ENCODE measurements at places on chromosomes 4 and X.
A peak's percentile ranks its signal among the peaks of the same experiment; 100 is the strongest.

- no peak for DNase-seq
These were observed 22.1 kb downstream of the UVSSA start for GRCh38 chr4:1369091-1369450.

DNA sequence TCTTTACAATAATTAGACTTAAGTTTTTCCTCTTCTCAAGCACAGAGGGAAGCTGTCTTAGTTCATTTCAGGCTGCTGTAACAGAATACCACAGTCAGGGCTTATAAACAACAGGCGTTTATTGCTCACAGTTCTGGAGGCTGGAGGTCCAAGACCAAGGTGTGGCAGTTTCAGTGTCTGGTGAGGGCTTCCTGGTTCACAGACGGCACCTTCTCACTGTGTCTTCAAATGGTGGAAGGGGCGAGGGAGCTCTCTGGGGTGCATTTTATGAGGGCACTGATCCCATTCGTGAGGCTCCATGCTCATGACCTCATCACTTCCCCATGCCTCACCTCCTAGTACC, 115.7 kb upstream of the MXRA5 start:
- no peak for DNase-seq

DNA sequence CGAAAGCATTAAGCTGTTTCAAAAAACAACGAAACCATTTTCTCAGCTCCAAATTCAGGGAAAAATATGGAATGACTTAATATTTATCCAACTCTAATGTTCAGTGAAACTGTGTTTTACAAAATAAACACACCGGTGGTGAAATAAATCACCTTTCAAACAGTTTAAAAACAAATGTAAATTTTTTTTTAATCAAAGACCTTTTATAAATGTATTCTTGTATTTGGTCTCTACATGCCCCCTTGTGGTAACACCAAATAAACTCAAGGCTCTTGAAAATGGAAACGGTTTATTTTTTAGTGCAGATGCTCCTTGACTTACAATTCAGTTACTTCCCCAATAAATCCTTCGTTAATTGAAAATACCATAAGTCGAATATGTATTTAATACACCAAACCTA, 45.8 kb upstream of the ITM2A start:
- no peak for DNase-seq

DNA sequence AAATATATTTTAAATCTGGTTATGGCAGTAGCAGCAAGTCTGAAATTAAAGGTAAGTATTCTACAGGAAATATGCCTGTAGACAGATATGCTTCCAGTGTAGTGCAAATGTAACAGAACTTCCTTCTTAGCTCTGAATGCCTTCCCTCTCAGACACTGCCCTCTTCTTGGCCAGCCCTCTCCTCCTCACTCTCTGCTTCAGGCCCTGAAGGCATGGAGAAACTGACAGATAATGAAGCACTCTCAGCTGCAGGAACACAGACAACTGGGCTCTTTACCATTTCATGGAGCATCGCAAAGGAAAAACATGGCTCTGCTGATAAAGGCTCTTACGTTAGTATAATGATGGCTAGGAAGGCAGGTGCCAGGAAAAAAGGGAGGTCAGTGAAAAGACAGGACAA, 431.5 kb upstream of the RASGEF1B start:
- no peak for DNase-seq

DNA sequence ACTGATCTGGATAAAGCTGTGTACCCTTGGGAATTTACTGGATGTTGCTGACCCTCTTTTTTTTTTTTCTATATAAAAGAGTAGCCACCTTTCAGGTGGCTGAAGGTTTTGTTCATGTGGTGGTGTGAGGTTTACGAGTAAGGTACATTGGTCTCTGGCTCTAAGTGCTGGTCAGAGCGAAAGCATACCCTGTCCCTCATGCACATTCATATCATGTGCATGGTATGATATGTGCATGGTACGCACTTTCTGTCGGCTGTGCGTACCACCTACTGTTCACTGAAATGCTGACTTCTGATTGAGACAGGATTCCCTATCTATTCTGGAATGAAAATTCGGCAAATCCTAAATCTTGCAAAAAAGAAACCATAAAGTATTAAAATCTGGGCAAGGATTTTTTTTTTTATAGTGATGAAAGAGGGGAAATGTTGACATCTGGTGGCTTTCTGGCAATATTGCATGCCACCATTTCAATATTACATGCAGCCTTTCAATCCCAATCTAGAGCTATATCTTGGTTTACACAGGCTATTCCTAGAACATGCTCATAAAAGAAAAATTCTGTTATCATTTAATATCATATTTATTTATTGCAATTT, 32.8 kb downstream of the FAM149A start:
- DNase-seq: peak; percentile 43

DNA sequence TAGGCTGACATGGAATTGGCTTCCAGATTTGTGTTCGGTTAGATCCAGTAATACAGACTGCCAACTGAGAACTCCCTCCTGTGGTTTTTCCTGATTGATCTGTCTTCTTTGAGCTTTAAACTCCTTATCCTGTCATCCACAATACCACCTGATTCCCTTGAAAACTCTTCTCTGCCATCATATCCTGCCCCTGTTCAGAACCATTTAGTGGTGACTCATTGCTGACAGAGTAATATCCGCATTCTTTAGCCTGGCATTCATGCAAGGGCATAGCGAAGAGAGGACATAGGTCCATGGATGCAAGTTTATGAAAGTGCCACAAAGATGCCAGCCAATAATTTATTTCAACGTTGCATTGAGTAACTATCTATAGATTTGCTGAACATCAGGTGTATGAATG, 76.6 kb downstream of the ITIH6 start:
- no peak for DNase-seq

DNA sequence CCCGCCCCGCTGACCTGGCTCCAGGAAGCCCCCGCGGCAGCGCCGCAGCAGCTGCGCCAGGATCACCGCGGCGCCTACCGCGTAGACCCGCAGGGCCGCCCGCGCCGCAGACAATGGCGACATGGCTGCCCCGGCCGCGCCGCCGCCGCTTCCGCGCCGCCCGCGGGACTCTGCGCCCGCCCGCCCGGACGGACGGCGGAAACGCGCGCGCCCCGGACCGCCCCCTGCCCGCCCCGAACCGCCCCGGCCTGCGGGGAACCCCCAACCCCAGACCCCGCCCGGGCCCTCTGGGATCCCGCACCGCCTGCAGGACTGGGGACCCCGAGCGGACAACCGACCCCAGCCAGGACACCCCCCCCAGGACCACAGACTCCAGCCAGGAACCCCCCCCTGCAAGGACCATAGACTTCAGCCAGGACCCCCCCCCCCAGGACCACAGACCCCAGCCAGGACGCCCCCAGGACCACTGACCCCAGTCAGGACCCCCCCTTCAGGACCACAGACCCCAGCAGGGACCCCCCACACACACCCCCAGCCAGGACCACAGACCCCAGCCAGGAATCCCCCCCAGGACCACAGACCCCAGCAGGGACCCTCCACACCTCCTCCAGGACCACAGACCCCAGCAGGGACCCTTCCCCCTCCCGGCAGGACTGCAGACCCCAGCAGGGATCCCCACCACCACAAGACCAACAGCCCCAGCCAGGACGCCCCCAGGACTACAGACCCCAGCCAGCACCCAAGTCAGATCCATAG, at the start of the genes DHRSX and ZBED1:
Gene DHRSX, minus strand, starts transcription at position 174 of the 756 bp plus-strand sequence. Its CDS starts 51 bp downstream, at position 123.
Gene ZBED1, minus strand, starts transcription at position 174 of the 756 bp plus-strand sequence. CDS start 10,257 bp downstream, outside the sequence.
- no peak for DNase-seq

GRCh38 chrX:72396117-72396516, 90.4 kb upstream of the CITED1 start:
- DNase-seq: no peak

DNA sequence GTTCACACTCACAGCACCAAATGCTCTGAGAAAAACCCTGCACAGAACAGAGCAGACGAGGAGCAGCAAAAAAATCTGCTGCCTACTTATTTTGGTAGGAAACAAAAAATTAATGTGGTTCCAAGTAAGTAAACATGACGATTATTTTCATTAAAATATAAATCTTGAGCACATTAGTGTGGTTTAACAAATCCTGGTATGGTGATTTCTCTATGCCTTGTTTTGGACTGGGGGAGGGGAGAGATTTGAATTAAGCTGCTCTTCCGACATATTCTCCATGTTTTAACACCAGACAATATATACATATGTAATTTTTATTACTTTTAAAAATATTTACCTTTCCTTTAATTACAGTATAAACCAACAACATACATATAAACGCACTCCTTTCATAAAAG, 1.8 kb downstream of the CAMK2D start:
- DNase-seq: peak; percentile 35

DNA sequence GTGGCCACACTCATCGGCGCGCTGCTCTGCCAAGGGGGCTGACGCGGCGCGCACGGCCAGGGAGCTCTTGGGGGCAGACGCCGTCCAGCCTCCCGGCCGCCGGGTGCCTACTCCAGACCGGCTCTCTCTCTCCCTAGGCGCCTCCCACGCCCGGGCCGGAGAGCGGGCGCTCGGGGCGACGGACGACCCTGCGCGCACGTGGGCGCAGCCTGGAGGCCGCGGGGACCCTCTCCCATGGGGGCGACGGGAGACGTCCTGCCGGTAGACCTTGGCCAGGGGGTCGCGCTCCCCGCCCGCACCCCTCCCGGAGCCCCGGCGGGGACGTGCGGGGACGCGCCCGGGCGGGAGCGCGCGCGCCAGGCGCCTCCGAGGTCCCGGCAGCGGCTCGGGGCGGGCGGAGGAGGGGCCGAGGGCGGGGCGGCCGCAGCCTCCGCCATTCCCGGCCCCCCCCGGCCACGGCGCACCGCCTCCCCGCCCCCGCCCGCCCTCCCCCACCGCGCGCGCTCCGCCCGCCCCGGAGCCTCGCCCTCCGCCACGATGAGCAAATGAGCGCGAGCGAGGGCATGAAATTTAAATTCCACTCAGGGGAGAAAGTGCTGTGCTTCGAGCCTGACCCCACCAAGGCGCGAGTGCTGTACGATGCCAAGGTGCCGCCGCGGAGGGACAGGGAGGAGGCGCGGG, at the start of gene MSL3:
Gene MSL3, plus strand, starts transcription at position 519 of the 681 bp plus-strand sequence. Its CDS starts 27 bp downstream, at position 546.
- peak; percentile 82 for DNase-seq

DNA sequence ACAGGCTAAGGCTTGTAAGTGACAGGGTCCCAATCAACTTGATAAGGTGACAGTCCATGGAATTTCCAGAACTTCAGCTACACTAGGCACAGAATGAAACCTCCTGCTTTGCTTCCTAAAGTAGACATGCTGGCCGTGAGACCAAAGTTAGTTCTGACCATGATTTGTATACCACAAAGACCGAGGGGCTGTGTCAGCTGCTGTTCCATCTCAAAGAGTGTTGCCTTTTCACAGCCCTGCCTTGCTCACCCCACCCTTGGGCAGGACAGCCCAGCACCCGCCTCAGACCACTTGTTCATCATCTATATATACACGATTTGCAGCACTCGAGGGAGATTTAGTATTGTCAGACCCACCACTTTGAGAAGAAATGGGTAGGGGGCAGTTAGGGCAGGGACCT, 5.3 kb downstream of the IDS start:
- no peak for DNase-seq

GRCh38 chrX:13666836-13667235, 13.9 kb downstream of the TCEANC start:
- DNase-seq: no peak

DNA sequence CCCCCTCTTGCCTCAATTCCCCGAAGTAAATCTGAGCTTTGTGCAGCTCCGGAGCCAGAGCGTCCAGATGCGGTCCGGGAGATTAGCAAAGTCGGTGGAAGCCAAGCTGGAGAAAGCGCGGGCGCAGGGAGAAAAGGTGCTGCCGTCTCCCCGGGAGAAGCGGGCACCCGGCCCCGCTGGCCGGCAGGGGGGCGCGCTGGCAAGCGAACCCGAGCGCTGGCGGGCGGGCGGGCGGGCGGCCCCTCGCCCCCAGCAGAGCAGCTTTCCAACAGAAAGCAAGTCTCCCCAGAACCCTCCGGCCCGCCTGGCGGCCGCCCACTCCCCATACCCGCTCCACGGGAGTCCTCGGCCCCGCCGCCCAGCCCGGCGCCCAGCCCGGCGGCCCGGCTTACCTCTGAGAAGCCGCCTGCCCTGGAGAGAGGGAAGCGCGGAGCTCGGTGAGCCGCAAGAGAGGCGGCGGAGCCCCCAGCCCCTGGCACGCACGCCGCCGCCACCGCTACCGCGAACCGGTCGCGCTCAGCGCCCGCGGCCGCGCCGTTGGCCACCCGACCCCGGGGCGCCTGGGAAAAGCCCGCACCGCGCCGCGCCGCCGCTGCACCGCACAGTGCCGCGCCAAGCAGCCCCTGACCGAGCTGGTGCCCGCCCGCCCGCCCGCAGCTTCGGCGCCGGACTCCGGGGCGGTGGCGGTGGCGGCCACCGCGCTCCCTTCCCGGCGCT, 529 bp upstream of the CITED1 start:
- DNase-seq: peak; percentile 51

DNA sequence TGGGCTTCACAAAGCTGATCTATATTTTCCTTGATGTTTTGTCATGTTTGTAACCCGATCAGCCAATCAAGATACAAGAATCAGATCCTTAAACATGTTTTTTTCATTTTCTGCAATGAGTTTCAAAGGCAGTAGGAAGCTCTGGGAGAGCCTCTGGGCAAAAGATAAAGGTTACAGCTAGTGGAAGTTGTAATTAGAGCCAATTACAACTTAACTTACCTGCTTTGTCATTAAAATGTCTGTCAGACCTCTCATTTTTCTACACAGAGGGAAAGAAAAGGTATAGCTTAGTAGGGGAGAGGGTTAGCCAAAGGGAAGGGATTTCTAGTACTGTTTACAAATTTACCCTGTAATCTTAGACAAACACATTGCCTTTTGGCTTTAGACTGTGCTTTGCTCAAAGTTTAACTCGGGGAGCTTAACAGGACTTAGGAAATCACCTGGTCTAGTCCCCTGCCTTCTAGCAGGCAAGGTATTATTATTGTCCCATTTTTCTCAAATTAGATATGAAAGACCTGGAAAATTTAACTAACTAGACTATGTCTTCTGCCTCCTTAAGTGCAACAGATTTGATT, 55.8 kb downstream of the FGF16 start:
- no peak for DNase-seq

- DNase-seq: no peak
These were observed 2.6 kb downstream of the CXCL2 start for GRCh38 chr4:74096265-74096980.

DNA sequence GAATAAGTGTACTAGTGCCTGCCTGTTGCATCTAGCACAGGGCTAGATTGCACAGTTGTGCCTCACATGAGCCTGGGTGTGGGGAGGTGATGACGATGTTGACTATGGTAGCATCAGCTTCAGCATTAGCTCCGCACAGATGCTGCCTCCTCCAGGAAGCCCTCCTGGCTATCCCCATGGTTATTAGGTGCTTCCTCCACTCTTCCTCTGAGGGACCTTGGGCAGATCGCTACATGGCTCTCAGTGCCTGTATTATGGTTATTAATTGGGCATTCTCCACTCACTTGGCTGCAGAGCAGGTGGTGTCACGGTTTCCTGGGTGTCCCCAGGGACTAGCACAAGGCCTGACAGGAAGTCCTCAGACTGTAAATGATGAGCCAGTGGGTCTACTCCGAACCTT, 325.6 kb downstream of the ARHGAP10 start:
- no peak for DNase-seq

Data from retina (tissue), 1 donor.